ENCODE measurements at places on chromosomes 3 and 15. TPM values are rescaled to one million over a fixed set of nuclear protein-coding genes. Genes with fewer than 3 reads are reported as not detected.

DNA sequence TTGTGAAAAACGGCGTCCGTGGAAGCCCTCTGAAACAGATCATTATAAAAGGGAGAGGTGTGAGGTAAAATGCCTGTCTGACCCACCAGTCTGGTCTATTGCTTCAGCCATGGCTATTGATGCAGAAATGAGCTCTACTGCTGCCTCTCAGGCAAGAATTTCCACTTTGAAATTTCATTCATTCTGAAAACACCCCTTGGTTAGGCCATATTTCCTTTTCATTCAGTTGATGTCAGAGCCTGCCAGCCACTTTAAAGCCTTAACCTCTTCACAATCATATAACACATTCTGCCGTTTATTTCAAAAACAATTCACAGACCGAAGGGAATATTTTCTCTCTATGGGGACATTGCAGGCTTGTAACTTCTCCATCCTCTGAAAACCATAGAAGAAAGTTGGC is 71.9 kb downstream of the FOXB1 start:
- no peaks in the 10 kb centered on the region for H3K27me3 ChIP-seq
- no peaks in the 10 kb centered on the region for H3K36me3 ChIP-seq
- no peak overlapping the region for H3K27ac ChIP-seq
- no peak overlapping the region for H3K4me3 ChIP-seq
- no peaks in the 10 kb centered on the region for H3K4me1 ChIP-seq

DNA sequence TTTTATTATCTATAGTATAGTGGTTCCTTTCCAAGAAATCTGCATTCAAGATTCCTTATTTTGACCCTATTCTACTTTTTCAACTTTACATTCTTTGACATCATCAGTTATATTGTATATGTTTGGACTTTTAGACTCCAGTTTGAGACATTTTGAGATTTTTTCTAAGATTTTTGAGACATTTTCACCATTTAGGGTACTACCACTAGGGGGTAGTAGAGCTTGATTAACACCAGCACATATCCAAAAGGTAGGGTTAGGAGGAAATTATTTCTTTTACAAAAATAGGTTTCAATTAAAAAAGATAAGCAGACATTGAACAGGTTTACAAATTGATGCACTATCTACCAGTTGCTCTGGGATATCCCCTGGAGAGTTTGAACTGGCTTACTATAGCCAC is 262.5 kb downstream of the SCAPER start:
- no peak overlapping the region for H3K27ac ChIP-seq
- H3K4me3 ChIP-seq = no peak overlapping the region
- H3K27me3 ChIP-seq = no peaks in the 10 kb centered on the region
- no peaks in the 10 kb centered on the region for H3K4me1 ChIP-seq

DNA sequence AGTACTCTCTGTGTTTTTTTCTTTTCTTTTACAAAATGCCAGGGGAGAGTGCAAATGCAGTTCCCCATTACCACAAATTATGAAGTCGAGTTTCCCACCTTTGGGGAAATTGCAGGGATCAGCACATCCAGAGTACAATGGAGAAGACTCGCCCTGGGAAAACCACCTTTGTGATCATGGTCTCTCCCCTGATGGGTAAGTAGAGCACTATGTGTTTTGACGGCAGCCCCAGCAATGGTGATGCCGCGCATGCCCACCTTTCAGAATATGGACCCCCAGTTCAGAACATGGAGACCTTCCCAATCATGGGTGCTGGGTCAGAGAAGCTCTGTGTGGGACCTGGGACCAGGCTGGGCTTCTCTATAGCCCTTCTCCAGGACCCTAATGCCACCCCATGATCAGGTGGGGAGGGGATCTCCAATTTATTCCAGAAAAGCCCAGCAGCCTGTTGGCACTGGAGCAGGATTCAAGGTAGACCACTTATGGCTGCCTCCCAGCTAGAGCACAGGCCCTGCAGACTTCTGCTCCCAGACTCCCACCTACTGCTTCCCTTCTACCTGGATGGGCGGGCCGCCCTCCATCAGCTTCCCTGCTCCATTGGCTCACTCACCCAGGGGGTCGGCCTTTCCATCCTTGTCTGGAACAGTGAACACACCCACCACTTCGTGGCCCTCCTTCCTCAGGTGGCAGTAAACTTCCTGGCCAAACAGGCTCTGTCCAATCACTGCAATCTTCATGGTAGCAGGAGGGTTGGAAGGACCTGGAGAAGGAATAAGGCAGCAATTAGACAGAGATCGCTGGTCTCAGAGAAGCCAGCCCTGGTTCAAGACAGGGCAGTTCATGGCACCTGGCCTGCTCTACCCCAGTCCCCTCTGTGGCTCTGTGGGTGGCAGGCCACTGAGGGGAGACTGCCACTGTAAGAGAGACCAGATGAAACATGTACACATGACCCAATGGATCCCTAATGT is 19.9 kb downstream of the ALDH1L1 start:
- no peak overlapping the region for H3K4me3 ChIP-seq
- no peaks in the 10 kb centered on the region for H3K27me3 ChIP-seq
- no peaks in the 10 kb centered on the region for H3K36me3 ChIP-seq

Gene PXYLP1
- total RNA-seq = 15.5 TPM

Gene ELL3
- 5.5 TPM for total RNA-seq

Gene AHSG
- not detected for total RNA-seq
